NCI-H2029 treated with DMSO at 0.1 percent for 48 hours (cell line): ENCODE measurements at places on chromosomes 7 and 10.

DNA sequence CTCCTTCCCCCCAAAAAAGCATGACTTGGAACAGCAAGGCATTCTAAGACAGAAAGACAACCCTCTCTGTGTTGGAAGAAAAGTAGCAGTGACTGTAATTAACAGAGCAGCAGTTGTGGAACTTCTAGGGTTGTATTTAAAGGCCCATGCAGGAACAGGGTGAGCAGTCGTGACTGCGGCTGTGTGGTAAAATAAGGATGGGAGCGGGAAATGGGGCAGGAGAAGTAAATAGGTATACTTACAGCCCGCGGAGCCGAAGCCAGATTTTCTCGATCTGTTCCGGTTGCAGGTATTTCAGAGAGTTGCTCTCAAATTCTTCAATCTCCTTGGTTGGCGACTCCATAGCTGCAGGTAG is 179 bp downstream of the PDE1C start:
- DNase-seq: no peak

GRCh38 chr10:44986179-44986578 is 7.6 kb upstream of the DEPP1 start:
- no peak for DNase-seq

DNA sequence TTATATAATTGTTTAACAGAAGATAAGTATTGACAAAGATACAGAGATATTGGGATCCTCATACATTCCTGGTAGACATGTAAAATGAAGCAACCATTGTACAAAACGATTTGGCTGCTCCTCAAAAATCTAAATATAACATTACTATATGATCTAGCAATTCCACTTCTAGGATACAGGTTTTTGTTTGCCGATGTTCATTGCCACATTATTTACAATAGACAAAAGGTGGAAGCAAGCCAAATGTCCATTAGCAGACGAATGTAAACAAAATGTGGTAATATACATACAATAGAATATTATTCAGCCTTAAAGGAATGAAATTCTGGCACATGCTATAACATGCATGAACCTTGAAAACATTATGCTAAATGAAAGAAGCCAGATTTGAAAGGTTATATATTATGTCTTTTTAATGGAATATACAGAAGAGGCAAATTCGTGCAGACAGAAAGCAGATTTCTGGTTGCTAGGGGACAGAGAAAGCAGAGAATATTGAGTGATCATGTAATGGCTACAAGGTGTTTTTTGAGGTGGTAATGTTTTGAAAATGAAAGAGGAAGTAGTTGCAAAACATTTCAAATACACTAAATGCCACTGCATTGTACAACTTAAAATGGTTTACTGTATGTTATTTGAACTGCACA is 44.9 kb downstream of the POLR1F start:
- DNase-seq: peak; percentile 43

- no peak for DNase-seq
Measured at GRCh38 chr10:124740369-124741280, 3.6 kb downstream of the FAM53B start.
